ENCODE measurements at places on chromosomes 7 and 10. TPM values are rescaled to one million over a fixed set of nuclear protein-coding genes. Genes with fewer than 3 reads are reported as not detected.

DNA sequence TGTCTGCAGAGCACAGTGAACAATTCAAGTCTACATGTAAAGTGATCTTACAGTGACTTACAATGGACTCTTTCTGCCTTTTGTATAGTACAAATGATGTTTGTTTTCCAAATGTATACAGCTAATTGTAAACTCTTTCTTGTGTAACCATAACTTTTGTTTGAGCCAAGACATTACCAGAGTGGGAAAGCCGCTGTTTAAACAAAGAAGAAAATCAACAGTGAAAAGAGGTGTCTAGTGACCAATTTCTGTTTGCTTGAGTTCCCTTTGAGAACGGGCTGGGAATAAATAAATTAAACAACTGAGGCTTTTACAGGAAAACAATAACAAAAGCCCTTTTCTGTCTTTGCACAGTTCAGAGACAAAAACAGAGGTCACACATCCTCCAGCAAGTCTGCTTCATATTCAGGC, 1163.4 kb downstream of the CNTNAP2 start:
- DNase-seq: no peak

DNA sequence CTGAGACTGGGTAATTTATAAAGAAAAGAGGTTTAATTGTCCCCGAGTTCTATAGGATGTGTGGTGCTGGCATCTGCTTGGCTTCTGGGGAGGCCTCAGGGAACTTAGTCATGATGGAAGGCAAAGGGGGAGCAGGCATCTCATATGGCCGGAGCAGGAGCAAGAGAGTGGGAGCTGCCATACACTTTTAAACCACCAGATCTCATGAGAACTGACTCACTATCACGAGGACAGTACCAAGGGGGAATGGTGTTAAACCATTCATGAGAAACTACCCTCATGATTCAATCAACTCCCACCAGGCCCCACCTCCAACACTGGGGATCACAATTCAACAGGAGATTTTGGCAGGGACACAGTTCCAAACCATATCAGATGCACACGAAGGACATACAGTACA, 199.9 kb upstream of the DPP6 start:
- no peak for DNase-seq

GRCh38 chr10:77332256-77332655, 305.4 kb downstream of the KCNMA1 start:
- DNase-seq: no peak

GRCh38 chr7:157408258-157409101, 71.7 kb downstream of the DNAJB6 start:
- DNase-seq: no peak

GRCh38 chr7:35037211-35037525, at the start of gene DPY19L1:
Gene DPY19L1 (minus strand): TSS chr7:35037485. CDS start chr7:35037394, 91 bp downstream.
- no peak for DNase-seq

- no peak for DNase-seq
These were observed 54.3 kb downstream of the FAM241B start for GRCh38 chr10:69684020-69684980.

DNA sequence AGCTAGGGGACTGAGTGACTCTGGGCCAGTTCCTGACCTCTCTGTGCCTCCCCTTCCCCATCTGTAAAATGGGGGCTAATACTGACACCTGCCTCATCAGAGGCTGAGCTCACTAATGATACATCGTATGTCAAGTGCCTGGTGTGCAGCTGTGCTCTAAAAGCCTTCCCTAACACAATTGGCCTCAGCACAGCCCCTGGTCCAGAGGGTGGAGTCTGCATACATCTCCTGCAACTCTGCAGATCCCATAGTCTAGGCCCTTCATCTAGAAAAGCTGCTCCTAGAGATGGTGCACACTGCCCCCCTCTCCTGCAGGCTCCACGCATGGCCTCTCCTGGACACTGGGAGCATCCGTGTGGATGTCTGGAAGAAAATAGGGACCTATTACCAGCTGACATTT, 255.0 kb downstream of the RPS24 start:
- DNase-seq: no peak

DNA sequence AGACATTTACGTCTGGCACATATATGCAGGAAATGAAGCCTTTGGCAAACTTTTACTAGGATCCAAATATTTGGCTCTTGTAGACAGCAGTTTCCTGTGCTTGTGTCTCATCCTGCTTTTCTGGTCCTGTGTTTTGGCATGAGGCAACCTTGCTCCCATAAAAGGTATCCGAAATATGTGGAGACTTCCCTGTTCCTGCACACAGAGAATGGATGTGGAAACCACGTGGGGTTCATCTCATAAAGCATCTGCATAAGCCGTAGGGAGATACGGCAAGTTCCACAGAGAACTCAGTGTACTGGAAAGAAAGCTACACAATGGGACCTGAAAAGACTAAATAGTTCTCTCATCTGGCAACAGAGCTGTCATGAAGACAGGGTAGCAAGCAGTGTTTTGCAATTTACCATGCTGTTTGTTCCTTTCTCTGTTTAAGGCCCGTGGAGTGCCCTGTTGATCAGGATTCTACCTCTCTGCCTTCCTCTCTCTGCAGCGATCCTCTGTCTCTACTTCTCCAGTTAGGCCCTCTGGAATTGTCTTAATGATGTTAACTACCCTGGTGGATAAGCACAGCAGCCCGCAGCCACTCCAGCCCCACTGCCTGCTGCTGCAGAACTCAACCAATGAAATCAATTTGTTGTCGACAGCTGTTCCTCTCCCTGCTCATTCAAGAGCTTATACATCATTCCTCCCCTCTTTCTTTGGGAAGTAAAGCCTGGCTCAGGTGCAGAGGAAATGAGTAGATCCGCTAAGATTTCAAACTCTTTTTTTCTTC, 293.6 kb downstream of the CSTF2T start:
- DNase-seq: peak; percentile 83

- DNase-seq: peak; percentile 46
These were observed 37.0 kb downstream of the RBM20 start for GRCh38 chr10:110681023-110681681.

DNA sequence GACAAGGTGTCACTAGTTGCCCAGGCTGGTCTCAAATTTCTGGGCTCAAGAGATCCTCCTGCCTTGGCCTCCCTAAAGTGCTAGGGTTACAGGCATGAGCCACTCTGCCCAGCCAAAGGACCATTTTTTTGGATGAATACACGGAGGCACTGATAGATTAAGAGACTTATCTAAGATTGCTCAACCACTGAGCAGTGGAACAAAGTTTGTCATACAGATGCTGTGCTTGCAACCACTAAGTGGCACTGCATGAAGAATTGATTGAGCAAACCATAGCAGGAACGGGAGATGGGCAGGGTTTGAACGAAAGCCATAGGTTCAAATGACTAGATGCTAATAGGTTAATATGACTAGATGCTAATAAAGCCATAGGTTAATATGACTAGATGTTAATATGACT, 61.1 kb downstream of the EBLN1 start:
- no peak for DNase-seq

GRCh38 chr10:77070346-77070745, 567.3 kb downstream of the KCNMA1 start:
- DNase-seq: no peak

GRCh38 chr7:116229366-116229765, 19.0 kb downstream of the TES start:
- DNase-seq: no peak

DNA sequence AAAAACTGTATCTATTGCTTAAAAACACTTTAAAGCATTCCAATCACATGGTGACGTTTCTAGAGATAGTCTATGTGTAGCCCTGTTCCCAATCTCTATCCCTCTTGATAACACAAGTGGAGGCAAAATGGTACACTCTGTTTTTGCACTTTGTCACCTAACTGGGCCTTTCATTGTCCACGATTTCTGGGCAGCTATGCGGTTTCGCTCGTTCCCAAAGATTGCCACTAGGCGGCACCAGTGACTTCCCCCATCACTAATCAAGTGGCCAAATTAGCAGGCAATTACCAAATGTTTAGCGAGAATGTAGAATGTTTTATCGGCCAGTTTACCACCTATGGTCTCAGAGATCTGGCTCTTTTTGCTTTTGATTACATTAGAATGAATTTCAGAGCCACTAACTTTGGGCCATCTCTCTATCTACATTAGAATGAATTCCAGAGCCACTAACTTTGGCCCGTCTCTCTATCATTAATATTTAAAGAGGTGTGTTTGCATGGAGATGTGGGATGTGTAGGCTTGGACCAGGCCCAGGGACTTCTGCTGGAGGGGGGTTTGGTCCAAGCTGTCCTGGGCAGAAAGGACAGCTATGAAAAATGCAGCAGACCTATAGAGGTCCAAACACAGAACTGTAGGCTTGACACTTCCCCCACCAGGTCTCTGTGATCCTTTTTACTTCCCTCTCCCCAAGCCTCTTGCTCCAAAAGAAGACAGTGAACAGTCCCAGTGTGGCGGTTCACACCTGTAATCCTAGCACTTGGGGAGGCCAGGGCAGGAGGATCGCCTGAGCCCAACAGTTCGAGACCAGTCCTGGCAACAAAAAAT, 90.1 kb downstream of the EPC1 start:
- peak; percentile 64 for DNase-seq

DNA sequence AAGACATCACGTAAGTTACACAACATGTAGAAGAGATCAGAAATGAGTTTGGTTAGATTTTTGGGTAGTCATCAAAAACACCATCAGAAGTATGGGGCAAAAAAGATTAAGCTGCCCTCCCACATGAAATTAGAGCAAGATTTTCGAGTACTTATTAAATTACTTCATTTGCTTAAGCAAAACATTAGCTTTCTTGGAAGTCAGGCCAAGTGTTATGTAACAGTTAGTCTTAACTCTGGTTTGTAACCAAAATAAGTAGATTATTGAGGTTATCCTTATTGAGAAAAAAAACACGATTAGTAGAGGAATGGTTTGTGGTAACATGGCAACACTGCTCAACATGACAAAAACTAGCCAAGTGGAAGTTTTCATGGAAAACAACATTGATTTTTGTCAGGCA, 37.9 kb downstream of the HBP1 start:
- DNase-seq: no peak

DNA sequence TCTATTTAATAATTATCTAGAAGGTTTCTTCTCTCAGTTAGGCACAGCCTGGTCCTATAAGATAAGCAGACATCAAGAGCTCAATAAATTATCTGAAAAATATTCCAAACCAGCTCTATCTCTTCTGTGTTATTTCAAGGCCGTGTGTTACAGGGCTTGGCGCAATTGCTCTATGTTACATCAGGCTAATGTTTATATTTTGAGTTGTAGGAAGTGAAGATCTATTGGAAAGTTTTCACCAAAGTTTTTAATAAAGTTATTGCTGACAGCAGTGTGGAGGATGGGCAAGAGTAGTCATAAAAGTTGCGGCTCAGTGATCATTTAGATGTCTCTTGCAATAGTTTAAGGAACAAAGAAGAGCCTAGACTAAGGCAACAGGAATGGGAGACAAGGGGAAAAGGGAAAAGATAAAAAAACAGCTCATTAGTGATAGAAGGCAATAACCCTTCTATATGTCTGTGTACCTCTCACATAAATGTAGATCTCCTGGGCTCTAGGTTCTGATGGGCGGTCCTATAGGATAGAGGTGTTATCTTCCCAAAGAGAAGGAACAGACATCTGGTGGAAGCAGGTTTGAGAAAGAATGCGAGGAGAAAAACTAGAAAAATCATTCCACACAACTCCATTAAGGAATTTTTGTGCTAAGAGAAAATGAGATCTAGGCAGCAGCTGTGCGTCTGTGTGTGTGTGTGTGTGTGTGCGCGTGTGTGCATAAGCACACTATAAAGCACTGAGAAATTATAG, 5.9 kb upstream of the ANKRD7 start:
- DNase-seq: no peak

GRCh38 chr7:37104822-37105518, 343.7 kb downstream of the ELMO1 start:
- DNase-seq: no peak

GRCh38 chr10:6300106-6300783, 97.5 kb downstream of the PFKFB3 start:
- DNase-seq: no peak

DNA sequence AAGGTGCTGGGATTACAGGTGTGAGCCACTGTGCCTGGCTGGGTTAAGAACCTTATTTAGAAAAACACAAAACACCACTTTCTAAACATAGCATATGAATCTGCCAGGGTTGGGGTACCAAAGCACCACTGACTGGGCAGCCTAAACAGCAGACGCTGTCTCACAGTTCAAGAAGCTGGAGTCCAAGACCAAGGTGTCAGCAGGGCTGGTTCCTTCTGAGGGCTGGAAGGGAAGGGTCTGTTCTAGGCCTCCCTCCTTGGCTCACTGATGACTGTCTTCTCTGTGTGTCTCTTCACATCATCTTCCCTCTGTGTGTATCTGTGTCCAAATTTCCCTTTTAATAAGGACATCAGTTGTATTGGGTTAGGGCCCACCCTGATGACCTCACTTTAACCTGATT, 49.6 kb downstream of the HIPK2 start:
- no peak for DNase-seq

GRCh38 chr10:79445977-79446757, 743 bp upstream of the ZCCHC24 start:
- DNase-seq: no peak

GRCh38 chr10:27153329-27153728, 855 bp downstream of the YME1L1 start:
- no peak for DNase-seq

GRCh38 chr10:12535656-12536055, 186.3 kb downstream of the CAMK1D start:
- no peak for DNase-seq

- DNase-seq: peak; percentile 22
These were observed 28.8 kb downstream of the TSPAN15 start for GRCh38 chr10:69480068-69480412.

GRCh38 chr10:24432478-24433416, 223.8 kb downstream of the KIAA1217 start:
- DNase-seq: peak; percentile 57

GRCh38 chr10:109166935-109167334, 756.4 kb downstream of the XPNPEP1 start:
- no peak for DNase-seq

The CRHR2 gene
- total RNA-seq: not detected

The ABCC2 gene
- 0.51 TPM for total RNA-seq

The FZD1 gene
- 2.8 TPM for total RNA-seq

The TNS3 gene
- 11.8 TPM for total RNA-seq

The GPR26 gene
- total RNA-seq: not detected

The MRPL43 gene
- 51.2 TPM for total RNA-seq

The PRRT4 gene
- total RNA-seq: not detected

The PON1 gene
- not detected for total RNA-seq

The CEP55 gene
- total RNA-seq: 37.1 TPM

The TAS2R41 gene
- not detected for total RNA-seq

The DGKB gene
- not detected for total RNA-seq

The HMX3 gene
- total RNA-seq: not detected

The UCMA gene
- not detected for total RNA-seq

The ADAM22 gene
- total RNA-seq: 0.26 TPM

The IKZF1 gene
- total RNA-seq: 0.38 TPM

The MGMT gene
- 9.6 TPM for total RNA-seq
